Smooth muscle cell of bladder (primary cell): ENCODE measurements at places on chromosomes 5 and 9. TPM values are rescaled to one million over a fixed set of nuclear protein-coding genes. Genes with fewer than 3 reads are reported as not detected.

TEX48 gene
- not detected in 2 replicates for total RNA-seq

TPPP gene
- 0.09 and 0.14 TPM in 2 replicates for total RNA-seq

SPINK13 gene
- 2.4 and 4.5 TPM in 2 replicates for total RNA-seq

GMCL2 gene
- total RNA-seq, result not detected in 2 replicates

PFN3 gene
- not detected in 2 replicates for total RNA-seq

CATSPER3 gene
- total RNA-seq, result 0.09 and 0.14 TPM in 2 replicates

ARSK gene
- total RNA-seq, result 8.4 and 13.0 TPM in 2 replicates

CNTFR gene
- total RNA-seq, result under 0.01 TPM in 1 of 2 replicates, not detected in the other

CFAP77 gene
- 0.14 TPM in 1 of 2 replicates, not detected in the other for total RNA-seq

GGTA1 gene
- total RNA-seq, result not detected in 2 replicates

ZNG1A gene
- total RNA-seq, result 23.3 and 29.9 TPM in 2 replicates

GLDC gene
- 1.4 TPM in 1 of 2 replicates, not detected in the other for total RNA-seq

FAM151B gene
- total RNA-seq, result 7.9 and 8.0 TPM in 2 replicates

PAPPA gene
- 137 and 209 TPM in 2 replicates for total RNA-seq

VCP gene
- 360 and 426 TPM in 2 replicates for total RNA-seq

GABRA1 gene
- not detected in 2 replicates for total RNA-seq

PTGS1 gene
- total RNA-seq, result 52.2 and 54.6 TPM in 2 replicates

CTXN3 gene
- total RNA-seq, result not detected in 2 replicates

CDKN2B gene
- total RNA-seq, result 18.5 and 37.2 TPM in 2 replicates

CCDC171 gene
- total RNA-seq, result 1.7 and 2.3 TPM in 2 replicates

GRM6 gene
- total RNA-seq, result not detected in 2 replicates
